BE2C (cell line): ENCODE measurements at places on chromosomes 3 and 15.

- no peak for DNase-seq
Observed at GRCh38 chr15:91234759-91235158, 134.7 kb downstream of the SV2B start.

- DNase-seq, result peak; percentile 78
Observed at GRCh38 chr15:75198560-75199356, 2.9 kb upstream of the C15orf39 start.

DNA sequence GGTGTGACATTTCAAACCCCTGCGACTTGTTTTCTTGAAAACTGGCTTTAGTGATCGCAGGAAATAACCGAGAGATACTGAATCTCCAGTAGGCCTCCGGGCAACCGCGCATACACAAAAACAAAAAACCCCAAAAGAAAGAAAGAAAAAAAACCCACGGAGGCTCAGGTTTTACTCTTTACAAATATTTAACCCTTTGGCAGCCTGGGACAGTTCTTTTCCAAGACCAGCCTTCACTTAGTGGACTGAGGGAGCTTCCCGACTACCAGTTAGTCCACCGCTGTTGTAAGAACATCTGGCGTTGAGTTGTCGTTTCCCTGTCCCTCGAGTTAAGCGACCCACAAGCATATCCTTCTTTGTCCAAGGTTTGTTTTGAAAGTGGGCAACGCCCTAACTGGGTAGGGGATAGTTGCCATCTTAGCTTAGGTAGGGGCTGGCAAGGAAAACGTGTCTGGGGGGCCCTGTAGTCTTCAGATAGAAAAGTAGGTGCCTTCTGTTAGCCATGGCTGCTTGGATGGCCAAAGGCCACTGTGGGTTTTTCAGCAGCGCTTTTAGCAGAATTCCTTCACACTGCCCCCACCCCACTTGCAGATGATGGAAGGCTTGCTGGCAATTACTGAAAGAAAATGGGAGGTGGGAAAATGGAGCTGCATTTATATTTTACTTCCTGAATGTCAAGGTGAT lies 6.9 kb downstream of the ISL2 start:
- no peak for DNase-seq

- no peak for DNase-seq
Observed at GRCh38 chr3:5026046-5026362, 46.8 kb downstream of the BHLHE40 start.

DNA sequence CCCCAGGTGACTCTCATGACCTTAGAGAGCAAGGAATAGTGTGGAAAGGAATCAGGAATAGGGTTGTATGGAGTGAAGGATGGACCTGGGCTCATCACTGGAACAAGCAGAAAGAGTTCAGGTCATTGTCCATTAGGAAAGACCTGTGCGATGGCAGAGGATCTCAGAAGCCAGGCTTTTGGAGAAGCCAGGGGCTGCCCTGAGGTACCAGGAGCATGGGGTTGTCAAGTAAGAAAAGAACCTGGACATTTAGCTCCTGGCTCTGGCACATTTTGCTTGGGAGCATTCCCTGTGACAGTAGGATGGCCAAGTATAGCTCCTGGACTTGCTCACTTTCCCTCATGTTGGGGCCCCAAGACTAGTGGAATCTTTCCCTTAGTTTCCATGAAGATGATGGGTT lies 52.9 kb upstream of the MANF start:
- DNase-seq, result no peak

DNA sequence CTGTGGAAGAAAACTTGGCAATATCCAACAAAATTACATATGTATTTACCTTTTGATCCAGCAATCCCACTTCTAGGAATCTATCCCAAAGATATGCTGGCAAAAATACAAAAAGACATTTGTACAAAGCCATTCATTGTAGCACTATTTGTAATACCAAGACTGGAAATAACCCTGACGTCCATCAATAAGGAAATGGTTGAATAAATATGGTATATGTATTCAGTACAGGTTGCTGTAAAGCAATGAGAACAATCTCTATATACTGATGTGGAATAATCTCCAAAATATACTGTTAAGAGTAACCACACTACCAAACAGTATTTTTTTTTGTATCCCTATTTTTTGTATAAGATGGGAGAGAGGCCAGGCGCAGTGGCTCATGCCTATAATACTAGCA lies 64.8 kb upstream of the STIMATE start:
- DNase-seq, result no peak

DNA sequence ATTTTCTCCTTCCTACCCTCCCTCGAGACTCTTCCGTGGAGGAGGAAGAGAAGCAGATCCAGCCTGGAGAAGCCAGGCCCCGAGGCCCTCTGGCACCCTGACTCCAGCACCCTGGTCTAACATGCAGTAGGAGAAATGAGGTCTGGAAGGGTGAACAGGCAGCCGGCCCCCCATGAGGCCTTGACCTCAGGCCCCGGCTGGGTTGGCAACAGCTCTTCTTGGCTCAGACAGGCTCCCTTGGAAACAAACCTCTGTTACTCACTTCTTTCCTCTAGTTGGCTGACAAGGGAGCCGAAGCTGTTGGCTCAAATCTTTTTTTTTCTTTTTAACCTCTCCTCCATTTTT lies 73.4 kb downstream of the CPN2 start:
- no peak for DNase-seq

DNA sequence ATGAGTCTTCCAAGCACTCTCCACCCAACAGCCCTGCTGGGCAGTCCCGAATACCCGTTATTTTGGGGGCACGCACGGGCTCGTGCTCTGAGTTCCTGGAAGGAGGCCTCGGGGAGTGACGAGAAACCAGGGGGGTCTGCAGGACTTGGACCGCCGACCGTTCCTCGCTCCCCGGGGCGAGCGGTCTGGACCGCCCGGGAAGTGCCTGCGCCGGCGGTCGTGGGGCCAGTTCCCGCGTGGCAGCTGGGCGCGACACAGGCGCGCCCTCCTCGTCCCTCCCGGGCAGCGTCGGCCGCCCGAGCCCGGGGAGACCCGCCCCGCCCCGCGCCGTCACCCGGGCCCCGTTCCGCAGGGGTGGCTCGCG lies 387 bp downstream of the GNB4 start:
- DNase-seq, result peak; percentile 24

DNA sequence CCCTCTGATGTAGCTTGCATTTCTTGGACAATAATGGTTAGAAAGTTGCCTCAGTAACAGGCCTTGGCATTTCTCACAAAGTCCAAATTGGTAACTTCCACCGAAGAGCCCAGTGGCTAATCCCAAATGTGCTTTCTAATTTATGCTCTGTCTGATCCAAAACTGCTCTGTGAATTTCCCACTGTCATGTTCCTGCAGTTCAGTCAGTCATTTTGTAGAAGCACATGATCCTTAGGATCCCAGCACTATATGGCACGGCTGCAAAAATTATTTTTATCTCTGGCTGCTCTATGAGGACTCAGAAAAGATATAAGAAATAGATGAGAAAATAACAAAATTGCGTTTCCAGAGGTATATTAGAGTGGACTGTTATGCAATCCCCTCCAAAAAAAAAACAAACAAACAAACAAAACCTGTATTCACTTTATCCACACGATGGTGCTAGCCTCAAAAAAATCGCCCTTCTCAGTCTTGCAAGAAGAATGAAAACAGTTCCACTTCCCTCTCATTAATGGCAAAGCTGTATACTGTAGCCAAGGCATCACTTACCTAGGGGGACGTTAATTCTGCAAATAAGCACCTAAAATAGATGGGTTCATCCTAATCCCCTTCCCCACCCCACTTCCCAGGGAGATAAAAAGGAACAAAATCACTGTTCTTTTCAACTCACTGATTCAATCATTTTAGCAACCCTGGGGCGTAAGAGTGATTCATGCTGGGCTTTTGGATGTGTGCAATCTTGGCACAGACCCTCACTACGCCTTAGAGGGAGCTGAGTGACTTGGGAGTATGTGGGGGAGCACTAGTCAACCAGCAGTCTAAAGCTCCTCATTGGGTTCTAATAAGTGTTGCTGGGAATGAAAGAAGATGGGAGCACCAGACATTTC lies 61.3 kb downstream of the TMCO5A start:
- peak; percentile 41 for DNase-seq

- DNase-seq, result no peak
Observed at GRCh38 chr15:29910068-29910467, 87.8 kb upstream of the TJP1 start.

- DNase-seq, result no peak
Observed at GRCh38 chr3:62159709-62160092, 213.6 kb downstream of the FEZF2 start.
